Kasumi-1 (cell line): ENCODE measurements at places on chromosomes 6 and 20.

DNA sequence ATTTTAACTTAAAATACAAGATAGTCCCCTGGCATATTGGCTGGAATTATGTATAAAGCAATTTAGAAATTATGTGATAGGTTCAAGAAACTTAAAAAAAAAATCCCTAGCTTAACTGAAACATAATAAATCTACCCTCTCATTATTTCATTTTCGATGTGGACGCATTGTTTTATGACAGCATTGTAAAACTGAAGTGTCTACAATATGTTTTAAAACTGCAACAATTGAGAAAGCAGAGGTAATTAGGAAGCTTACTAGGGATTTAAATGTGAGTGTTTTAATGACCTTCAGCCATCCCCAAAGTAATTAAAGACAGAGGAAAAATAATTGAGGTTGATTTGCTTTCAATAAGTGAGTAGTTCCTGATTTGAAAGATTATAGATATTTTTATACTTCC lies 776.0 kb downstream of the TBC1D32 start:
- DNase-seq, result no peak

DNA sequence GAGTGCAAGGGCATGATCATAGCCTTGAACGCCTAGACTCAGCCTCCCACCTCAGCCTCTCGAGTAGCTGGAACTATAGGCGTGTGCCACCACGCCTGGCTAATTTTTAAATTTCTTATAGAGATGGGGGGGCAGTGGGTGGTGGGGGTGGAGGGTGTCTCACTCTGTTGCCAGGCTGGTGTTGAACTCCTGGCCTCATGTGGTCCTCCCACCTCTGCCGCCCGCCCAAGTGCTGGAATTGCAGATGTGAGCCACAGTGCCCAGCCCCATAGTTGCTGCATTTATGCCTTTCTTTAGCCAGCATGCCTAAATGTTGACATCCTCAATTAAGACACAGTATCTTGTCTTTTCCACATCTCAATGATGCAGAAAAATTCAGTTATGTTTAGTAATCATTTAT lies 171.1 kb downstream of the ARID1B start:
- DNase-seq, result no peak

DNA sequence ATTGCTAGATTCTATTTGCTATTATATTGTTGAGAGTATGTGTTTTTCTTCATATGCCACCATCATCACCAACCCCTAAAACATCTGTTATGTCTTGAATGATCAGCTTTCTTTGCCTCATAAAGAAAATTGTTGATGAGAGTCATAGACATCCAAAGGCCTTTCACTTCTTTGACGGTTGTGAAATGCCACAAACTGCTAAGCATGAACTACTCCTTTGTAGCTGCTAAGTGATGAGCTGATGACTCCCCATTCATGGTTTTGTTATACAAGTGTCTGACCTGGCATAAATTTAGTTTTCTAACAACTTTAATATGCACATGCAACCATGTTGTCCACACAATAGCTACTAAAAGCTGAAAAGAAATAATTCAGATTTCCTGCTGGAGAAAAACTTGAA lies 684 bp upstream of the MED23 start:
- DNase-seq, result no peak

DNA sequence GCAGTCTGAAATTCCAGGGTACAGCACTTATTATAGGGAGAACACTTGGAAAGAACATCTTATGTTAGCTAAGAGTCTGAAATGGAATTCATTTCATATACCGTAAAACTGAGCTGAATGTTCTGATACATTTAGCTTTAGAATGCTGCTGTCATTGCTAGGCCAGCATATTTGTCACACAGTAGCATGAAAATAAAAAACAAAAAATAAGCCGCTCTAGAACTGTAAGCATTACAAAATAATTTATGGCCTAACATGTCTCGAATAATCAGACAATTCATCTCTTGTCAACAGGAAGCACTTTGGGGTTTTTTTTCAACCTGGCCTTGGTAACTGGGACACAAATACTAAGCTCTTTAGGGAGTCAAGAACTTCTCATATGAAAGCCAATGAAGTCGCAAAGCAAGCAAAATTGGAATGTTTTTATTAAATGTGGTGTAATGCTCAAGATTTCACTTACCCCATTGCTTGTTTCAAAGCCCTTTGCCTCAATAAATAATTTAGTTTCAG lies 115.7 kb downstream of the PHACTR1 start:
- DNase-seq, result no peak

DNA sequence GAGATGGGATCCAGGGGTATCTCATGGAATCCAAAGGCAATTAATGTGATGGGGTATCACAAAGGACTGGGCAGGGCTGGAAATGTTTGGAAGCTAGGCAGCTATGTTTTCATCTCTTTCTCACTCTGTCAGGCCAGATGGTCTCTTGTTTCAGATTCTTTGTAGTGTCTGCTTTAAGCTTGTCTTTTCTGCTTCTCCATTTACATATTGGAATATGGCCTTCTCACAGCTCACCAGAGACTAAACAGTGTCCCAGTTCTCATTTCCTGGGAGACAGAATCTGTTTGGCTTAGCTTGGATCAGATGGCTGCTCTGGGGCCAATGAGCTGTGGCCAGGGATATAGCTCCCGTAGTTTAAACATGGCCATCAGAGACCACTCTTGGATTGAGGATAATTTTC lies 78.9 kb downstream of the SLC35F1 start:
- DNase-seq, result no peak

DNA sequence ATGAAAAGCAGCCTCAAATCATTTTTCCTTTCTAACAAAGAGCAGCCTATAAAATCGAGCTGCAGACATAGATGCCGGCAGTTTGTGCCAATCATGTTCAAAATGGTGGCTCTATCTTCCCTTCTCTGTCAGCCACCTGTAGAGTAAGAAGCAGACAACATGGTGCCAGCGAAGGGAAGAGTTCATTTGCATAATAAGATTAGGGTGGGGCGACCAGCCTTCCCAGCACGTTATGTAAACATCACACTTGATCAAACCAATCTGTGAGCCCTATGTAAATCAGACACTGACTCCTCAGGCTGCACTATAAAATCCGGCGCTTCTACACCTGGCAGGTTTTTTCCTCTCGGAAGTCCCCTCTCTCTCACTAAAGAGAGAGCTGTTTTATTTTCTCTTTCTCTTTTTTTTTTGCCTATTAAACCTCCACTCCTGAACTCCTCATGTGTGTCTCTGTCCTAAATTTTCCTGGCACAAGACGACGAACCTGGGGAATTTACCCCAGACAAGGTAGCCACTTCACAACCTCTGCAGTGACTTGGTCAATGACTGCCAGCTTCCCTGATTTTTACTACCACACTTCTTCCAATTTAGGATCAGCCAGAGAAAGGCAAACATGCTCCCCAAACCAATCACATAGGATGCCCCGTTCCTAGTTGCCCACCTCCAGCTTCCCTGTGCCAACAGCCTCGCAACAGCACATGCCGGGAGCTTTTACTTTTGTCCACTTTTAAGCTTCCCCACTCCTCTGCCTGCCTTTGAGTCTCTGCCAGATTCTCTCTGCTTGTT lies 12.9 kb downstream of the TPMT start:
- no peak for DNase-seq

DNA sequence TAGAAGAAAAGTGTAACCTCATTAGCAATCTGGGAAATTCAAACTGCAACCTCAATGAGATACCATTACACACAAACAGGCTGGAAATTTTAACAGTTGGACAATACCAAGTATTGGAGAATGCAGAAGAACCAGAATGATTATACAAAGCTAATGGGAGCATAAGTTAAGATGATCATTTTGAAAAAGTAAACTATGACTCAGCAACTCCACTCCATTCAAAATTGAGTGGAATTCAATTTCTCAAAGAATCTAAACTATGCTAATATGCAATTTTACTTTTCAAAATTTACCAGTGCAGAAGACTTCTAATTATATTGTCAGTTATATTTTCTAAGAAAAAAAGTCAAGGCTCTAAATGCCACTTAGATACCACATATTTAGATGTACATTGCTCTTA lies 17.2 kb downstream of the GPLD1 start:
- DNase-seq, result no peak

DNA sequence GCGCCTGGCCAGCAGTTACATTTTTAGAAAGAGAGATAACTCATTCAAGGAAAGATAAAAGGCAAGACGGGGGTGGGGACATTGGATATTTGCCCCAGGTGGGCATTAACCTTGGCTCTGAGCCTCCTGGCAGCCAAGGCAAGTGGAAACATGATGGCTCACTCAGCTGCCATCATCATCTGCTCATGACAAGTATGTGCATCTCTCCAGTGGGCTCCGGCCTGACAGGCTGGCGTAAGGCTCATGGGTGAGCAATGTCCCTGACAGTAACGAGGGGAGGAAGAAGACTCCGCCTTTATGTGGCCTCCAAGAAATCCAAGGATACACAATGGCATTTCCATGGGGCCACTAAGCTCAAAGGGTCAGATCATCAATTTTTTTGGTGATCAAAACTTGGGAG lies 13.3 kb downstream of the ANKRD60 start:
- DNase-seq, result no peak

GRCh38 chr20:52649727-52650126 lies 322.4 kb upstream of the TSHZ2 start:
- DNase-seq, result no peak

GRCh38 chr6:33621711-33622388 lies 728 bp downstream of the ITPR3 start:
- no peak for DNase-seq

DNA sequence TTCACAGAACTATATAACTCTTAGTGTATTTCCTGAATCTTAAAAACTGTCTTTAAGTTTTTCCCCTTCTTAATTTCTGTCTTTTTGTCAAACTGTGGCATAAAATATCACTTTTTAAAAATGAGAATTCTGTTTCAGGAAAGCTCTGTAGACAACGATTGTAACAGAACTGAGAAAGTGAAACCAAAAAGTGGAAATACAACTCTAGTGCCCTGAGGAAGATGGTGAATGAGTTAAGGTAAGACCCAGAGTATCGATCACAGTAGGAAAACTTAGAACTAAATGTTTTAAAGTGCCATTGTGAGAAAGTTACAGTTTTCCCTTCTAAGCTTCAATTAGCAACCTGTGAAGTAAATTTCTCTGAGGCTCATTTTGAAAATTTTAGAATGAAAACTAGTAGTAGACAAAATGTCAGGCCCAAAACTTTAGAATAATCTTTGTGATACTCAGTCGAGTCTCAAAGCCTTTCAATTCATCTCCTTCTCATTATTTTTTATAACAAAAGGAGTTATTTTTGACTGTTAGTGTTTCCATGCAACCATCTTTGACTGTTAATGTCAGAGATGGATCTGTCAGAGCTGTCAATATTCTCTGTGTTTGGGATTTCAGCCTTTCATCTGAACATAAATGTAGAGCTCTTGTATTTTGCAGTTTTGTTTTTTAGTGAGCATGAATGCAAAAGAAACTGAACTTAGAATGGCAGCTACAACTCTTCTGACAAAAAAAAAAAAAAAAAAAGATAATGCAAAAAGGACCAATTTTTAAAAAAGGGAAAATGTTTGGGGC lies 19.0 kb upstream of the TRDN start:
- DNase-seq, result no peak

- no peak for DNase-seq
Measured at GRCh38 chr20:18477821-18478220, 10.6 kb downstream of the POLR3F start.

DNA sequence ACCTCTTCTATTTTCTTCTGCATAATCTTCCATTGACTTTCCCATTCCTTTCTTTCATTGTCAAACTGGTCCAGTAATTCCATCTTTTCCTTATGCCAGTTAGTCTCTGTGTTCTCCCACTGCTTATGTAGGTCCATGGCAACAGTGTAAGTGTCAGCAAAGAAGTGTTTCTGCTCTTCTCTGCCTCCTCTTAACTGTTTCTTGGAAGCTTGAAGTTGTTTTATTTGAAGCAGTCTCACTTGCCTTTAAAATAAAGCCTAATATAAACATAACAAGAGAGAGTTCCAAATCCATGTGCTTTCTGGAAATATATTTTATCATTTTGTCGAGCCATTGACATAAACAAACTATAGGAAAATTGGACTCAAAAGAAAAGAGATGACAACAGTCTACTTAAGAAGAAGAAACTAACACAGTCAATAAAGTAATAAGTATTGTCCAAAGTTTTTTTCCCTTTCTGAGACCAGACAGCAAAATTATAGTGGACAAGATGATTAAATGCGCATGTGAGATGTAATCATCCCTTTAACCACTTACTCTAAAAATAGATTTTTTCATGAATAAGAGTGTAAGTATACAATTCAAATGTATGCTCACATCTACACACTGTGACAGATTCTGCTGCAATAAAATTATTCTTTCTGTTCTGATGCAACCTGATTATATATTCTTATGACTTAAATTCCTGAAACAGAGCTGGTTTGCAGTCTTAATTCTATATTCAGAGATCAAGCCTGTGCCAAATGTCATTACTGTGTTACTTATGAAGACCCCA lies 5.2 kb downstream of the KIAA0408 start:
- DNase-seq, result no peak

DNA sequence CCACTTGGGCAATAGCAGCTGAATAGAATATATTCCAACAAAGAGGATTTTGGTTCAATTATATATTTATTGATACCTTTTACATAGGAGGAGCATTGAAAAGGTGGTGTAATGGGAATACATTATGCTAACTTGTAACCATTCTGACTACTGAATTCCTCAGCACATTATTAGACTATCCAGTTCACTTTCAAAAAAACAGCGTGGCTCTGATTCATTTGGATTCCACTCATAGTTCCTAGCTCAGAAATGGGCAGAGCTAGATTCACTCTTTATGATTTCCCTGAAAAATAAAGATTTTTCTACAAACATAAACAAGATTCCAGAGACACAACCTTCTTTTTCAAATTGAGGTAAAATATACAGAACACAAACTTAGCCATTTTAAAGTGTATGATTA lies 9.2 kb upstream of the TRERF1 start:
- DNase-seq, result no peak

DNA sequence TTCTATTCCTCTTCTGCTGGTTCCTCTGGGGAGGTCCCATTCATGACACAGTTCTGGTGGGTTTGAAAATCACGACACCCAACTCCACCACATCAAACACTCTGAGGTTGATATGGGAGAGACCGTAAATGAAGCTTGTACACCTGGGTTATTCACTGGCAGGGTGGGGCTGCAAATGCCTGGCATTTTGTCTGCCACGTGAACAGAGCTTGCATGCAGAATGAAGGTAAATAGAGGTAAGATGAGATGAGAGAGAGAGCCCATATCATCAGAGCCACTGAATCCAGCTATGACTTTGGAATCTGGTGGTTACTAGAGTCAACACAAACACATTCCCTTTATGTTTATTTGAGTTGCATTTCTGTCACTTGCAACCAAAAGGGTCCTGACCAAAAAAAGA lies 97.4 kb downstream of the BANF2 start:
- no peak for DNase-seq

DNA sequence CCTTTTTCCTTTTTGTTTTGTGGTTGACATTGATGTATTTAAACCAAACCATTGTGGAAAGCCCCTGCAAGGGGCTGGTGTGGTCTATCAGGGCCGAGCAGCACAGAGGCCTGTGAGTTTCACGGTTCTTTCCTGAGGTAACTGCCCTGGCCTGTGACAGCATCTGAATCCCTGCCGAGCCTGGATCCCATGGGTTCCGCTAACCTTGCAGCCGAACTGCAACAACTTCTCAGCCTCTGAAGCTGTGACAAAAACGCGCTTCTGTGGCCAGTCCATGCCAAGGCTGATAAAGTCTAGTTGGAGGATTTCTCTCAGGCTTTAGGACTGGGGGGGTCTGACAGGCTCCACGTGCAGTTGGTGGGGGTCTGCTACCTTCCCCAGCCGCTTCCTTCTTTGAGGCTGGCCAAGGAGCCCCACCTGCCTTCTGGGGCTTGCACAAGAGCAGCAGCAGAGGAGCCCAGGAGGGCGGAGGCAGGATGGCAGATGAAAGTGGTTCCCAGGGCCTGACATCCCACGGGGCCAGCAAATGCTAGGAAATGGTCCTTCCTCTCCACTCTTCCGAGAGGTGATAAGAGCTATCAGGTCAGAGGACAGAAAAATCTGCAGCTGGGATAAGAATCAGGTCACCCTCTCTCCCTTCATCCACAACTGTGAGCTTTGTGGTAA lies 150.9 kb downstream of the PREX1 start:
- DNase-seq, result no peak
